ENCODE measurements at places on chromosomes 4 and X.
A peak's percentile ranks its signal among the peaks of the same experiment; 100 is the strongest.

DNA sequence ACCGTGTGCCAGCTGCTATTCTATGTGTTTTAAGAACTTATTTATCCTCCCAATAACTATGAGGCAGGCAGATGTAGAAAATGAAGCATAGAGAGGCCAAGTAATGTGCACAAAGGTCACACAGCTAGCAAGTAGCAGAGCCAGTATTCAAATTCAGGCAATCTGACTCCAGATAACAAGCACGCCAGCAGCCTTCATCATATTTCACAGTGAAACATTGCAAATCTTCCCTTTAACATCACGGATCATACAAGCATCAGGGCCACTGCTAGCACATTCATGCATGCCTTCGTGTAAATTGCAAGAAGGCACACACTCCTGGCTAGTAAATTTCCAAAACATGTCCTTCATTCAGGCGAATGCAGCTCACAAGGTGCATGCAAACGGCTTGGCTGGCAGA, 33.1 kb downstream of the MAOB start:
- no peak for DNase-seq

DNA sequence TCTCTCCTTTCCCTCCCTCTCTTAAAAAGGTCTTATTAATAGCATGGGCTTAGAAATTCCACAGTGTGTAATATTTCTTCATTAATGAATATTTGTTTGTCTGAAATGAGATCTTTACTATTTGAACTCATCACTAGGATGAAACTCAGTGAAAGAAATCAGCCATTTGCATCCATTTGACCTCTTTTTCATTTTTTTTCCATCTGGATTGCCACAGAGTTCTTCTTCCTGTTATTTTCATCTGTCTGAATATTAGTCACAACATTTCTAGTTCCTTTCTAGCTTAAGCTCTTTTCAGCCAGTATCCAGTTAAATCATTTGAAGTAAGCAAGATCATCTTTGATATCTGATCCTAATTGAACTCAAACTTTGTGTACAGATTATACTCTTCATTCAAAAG, 69.2 kb upstream of the PLS3 start:
- DNase-seq: peak; percentile 31

GRCh38 chr4:57905965-57906364, 795.8 kb upstream of the IGFBP7 start:
- DNase-seq: no peak

- DNase-seq: no peak
Measured at GRCh38 chr4:87019898-87020297, 85.1 kb downstream of the AFF1 start.

DNA sequence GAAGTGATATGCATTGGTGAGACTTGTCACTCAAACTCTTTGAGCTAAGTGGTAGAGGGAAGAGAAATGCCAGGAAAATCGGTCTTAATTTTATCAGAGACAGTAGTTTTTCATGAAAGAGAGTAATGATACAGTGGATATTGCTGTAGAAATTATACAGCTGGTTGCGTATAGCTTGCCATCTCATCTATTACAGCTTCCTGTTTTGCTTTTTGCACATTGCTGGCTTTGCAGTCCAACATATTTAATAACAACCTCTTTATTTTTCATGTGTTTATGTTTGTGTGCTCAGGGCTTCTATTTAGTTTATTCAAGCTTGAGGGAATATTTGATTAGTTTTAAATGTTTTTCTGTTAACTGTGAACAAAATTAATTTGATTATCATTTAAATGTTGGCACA, 11.5 kb downstream of the SMAD1 start:
- DNase-seq: no peak

DNA sequence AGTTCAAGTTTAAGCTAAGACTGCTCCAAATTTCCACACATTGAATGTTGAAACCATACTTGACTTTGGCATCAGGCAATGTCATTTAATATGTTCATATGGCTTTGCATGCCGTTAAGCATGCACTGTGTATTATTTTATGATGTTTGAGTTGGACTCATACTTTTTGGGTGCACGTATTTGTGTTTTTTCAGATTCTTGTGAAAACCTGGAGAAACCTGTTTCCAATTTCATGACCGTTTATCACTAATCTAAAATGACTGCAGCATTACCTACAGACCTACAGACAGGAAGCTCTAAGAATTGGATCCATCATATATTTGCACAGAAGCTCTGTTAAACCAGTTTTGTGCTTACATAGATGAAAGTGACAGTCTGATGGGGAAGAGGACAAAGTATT, 1093.0 kb upstream of the INTU start:
- no peak for DNase-seq

DNA sequence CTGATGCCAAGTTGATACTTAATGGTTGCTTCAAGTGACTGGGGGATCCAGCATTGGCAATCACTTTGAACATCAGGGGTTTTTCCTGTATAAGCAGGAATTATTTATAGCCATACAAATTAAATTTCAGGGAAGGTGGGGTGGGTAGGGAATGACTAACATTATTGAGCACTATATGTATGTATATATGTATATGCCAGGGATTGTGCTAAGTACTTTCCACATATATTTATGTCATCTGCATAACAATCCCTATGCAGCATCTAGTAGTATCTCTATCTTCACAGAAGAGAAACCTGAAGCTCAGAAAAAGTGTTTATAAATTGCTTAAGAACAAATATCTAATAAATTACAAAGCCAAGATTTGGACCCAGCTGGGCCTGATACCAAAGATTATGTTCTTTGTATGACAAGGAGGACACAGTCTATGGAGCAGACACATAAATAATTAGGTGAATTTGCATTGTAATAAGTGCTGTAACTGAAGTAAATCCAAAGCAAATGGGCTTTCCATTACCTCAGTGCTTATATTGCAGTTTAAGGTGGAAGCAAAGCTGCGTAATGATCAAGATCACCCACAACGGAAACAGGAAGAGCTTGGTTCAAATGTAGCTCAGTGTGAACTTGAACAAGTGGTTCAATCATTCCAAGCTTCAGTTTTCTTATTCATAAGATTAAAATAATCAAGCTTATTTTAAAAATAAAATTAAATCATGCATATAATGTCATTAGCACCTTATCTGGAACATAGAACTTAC, 18.9 kb upstream of the RASGEF1B start:
- DNase-seq: no peak

GRCh38 chr4:83138946-83139345, 24.4 kb upstream of the PLAC8 start:
- no peak for DNase-seq

DNA sequence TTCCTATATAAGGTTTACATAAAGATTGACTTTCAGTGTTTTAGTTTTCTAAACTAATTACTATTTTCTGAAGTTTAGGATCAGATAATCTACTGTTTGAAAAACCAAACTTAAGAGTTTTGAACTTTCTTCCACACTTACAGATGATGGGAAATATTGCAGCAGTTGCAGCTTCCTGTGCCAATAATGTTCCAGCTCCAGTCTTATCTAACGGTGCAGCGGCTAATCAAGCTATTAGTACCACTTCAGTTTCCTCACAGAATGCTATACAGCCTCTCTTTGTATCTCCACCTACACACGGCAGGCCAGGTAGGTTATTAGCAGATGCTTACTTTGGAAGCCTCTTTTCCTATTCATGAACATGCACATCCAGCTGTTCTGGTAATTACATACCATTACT, 55.6 kb downstream of the ALG13 start:
- DNase-seq: no peak

GRCh38 chr4:105715692-105716278, 7.2 kb downstream of the GSTCD start:
- DNase-seq: peak; percentile 84

GRCh38 chrX:115177932-115178331, 11.3 kb upstream of the RBMXL3 start:
- no peak for DNase-seq

GRCh38 chr4:153468587-153468986, 2.4 kb downstream of the TMEM131L start:
- peak; percentile 49 for DNase-seq

DNA sequence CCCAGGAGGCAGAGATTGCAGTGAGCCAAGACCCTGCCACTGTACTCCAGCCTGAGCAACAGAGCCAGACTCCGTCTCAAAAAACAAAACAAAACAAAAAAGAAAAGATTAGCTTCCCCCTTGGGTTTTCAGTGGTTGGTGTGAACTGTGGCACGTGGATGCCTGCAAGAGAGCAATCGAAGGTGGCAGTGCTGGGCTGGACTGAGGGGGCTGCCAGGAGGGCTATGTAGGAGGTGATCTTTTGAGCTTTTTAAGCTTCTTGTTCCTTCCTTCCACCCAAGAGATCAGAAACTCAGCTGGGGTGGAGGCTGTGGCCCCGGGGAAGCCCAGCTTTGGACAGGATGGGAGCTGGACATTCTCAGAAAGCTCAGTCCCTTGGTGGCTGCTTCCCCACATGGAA, 49.6 kb downstream of the PRPS1 start:
- DNase-seq: no peak

- DNase-seq: no peak
Measured at GRCh38 chr4:40164459-40164858, 32.4 kb upstream of the RHOH start.

DNA sequence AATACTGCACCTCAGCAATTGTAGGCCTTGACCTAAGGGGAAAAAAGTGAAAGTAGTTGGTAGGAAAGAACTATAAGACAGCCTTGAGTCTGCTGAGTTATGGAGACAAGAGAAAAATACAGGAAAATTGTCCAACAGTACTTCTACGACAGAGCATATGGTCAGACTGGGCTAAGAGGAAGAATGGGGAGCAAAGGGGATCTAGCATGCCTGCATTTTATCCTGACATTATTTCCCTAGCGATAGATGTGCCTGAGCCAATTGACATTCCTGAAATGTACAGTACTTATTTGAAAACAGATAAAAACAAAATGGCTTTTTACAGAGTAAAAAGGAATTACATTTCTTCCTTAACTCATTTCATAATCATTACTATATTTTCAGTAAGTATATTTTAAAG, 22.2 kb downstream of the GUCY1A1 start:
- DNase-seq: peak; percentile 14

DNA sequence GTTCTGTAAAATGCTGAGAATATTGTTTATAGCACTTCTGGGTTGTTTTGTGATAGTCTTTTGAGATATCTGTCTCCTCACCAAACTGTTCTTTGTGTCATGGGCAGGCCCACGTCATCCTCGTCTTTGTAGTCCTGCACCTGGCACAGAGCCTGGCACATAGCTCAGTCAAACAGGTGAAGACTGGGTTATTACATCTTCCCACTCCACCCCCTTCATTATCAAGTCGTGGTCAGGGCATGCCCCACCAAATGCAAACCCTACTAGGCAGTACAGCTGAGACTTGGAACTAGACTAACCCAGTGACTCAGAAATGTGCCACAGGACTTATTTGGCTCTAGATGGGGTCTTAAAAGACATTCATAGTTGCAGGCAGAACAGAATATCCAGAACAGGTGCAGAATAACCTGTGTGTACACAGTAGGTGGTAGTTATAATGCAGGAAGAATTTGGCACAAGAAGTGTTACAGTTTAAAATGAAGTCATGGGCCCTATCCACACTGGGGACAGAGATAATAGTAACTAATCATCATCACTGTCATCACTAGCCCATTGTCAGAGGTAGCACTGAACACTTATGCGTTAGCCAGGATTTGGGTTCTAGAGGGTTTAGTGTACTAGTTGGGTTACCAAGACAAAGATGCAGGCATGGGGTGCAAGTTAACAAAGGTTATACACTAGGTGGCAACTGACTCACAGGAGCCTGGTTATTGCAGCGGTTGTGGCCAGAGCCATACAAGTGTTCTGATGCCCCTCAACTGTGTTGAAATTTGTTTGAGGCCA, 74.9 kb downstream of the TBL1X start:
- DNase-seq: no peak

DNA sequence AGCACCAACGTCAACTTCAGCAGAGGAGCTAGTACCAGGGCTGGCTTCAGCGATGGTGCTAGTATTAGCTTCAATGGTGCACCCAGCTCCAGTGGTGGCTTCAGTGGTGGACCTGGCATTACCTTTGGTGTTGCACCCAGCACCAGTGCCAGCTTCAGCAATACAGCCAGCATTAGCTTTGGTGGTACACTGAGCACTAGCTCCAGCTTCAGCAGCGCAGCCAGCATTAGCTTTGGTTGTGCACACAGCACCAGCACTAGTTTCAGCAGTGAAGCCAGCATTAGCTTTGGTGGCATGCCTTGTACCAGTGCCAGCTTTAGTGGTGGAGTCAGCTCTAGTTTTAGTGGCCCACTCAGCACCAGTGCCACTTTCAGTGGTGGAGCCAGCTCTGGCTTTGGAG, 8.3 kb downstream of the TRO start:
- no peak for DNase-seq

DNA sequence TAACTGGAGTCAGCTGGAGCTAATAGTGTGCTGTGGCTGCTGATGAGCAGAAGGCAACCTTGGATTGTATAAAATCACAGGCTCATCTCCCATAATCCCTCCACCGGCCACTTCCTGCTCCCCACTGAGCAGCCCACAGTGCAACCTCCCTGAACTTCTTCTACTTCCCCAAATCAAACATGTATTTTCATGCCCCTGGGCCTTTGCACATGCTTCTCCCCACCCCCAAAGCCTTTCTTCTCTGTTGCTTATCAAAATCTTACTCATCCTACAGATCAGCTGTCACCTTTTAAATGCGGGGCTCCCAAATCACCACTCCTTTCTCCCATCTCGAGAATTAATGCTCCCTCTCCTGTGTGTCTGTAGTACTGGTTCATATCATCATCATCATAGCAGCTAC, 35.8 kb downstream of the RHOH start:
- DNase-seq: no peak

GRCh38 chr4:130760246-130760645, 1664.3 kb downstream of the C4orf33 start:
- peak; percentile 89 for DNase-seq

Measured in adipocyte (in vitro differentiated cells).